ENCODE measurements at places on chromosomes 4 and X. TPM values are rescaled to one million over a fixed set of nuclear protein-coding genes. Genes with fewer than 3 reads are reported as not detected.

GRCh38 chrX:115591856-115592842 lies 31.2 kb downstream of the PLS3 start:
- DNase-seq, result no peak

The MPP1 gene
- 35.0 TPM for total RNA-seq

DNA sequence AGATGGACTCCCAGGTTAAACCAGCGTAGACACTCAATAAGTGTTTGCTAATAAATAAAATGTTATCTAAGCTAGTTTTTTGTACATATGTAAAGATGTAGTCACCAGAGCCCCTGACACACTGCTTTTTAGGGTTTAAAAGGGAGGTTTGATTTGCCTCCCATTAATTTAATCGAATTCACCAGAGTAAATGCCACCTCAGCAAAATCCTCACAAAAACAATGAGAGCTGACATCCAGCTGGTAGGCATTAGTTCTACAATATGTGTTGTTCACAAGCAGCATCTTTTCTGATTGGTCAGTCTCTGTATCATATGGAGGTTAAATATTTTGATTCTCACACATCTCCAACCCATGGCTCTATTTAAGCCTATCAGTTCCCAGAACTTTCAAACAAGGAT lies 382.6 kb downstream of the CENPC start:
- DNase-seq, result no peak

The TBC1D9 gene
- 23.8 TPM for total RNA-seq

- DNase-seq, result no peak
Observed at GRCh38 chr4:124212815-124213630, 499.5 kb downstream of the ANKRD50 start.

GRCh38 chrX:49230500-49231232 lies 2.5 kb downstream of the CACNA1F start:
- no peak for DNase-seq

All from esophagus muscularis mucosa (tissue), 4 donors.